ENCODE measurements at places on chromosomes 12 and 14.

- DNase-seq: no peak
Observed at GRCh38 chr12:51071663-51072062, 11.7 kb downstream of the CSRNP2 start.

DNA sequence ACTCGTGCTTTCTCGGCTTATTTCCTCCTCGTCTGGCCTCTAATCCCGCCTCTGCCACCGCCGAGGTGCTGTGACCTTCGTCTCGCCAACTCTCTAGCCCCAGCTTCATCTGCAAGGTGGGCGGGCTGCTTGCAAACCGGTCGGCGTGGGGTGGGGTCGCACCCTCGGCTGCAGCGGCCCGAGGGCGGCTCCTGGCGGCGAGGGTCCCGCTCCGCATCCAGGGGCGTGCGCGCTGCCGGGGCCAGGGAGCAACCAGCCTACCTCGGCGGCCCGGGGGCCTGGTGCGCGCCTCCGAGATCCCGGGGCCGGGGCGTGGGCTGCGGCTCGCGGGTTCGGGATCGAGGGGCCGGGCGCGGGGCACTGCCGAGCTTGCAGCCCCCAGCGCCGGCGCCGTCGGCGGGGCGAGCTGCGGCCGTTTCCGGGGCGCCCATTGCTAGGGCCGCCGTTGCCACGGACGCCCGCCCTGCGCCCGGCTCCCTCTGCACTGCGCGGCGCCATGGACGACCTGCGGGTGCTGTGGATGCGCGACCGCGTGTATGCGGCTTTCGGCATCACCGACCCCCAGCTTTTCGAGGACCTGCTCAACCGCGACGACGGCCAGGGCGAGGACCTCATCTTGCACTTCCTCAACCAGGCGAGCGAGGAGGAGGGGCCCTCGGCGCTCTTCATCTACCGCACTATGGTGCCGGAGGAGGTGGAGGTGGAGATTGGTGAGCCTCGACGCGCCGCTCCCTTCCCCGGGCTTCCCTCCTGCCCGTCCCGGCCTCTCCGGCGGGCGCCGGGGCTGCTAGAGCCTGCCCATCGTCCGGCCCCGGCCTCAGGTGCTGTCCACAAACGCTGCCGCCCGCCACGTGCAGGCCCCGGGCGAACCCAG lies at the start of gene DNAH10:
TSS of gene DNAH10 (plus strand) at position 461 of the 874 bp plus-strand sequence. CDS start at position 497, 36 bp downstream.
- no peak for DNase-seq

GRCh38 chr14:81511111-81511904 lies 22.3 kb downstream of the SEL1L start:
- no peak for DNase-seq

DNA sequence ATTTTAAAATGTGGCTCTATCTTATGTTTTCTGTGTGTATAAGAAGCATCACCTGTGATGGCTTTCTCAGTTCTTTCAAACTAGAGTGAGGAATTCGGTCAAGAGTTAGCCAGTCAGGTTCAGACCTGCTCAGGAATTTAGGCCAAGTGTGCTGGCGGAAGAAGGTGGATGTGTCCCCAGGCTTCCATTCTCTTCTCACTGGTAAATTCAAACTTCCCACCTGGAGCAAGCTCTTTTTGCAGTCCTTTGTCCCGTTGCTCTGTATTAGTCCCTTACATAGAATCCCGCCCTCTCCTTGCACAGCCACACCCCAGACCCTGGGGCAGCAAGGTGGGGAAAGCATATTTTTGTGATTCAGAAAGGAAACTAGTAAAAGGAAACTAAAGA lies 124.7 kb upstream of the PWP1 start:
- no peak for DNase-seq

GRCh38 chr12:53941187-53941586 lies 2.6 kb downstream of the HOXC13 start:
- no peak for DNase-seq

GRCh38 chr12:49483619-49484018 lies 55.2 kb upstream of the KCNH3 start:
- DNase-seq: no peak

DNA sequence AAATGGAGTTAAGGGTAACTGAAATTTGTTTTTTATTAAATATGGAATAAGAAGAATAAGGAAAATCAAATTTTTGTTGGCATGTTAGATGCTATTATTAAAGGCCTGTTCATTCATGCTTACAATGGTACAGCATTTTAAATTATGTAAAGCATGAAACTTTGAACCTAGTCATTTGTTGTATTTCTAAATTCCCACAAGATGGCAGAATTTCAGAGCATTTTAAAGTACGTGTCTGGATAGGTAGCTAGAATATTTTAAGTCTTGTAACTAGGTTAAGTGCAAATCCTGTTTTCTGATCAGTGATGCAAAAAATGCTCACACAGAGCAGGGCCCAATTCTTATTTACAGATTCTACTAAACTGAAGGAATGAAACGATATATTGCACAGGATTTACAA lies 585.6 kb upstream of the MIS18BP1 start:
- DNase-seq: no peak

DNA sequence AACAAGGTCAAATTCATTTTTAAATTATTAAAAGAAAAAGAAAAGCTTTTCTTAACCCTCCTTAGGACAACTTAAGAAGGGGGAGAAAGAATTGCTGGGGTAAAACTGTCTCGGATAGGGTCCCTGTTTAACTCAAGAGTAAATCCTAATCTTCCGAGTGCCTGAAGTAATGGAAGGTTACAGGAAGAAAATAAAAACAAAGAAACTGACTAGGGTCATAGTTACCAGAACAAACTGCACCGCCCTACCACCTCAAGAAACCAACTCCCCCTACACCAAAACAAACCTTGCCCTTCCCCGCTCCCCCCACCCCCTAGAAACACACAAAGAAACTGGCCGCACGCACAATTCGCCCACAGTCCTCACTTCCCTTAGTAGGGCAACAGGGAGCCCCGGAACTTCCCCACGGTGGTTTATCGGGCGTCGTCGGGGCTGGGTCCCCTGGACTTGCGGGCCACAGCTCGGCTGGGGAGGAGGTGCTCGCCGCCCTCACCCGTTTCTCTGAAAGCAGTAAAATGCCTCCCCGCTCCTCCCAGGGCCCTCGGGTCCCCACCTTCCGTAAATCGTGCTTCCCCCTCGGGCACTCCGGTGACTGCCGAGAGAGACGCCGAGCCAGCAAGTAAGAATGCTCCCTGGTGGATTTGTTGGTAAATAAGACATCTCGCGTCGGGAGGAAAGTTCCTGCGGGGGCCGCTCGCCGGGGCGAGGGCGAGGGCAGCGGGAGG lies 2.4 kb downstream of the SINHCAF start:
- DNase-seq: no peak

- DNase-seq: no peak
Observed at GRCh38 chr14:23633160-23633701, 2.9 kb upstream of the DHRS2 start.

GRCh38 chr12:33639975-33640374 lies 200.4 kb upstream of the SYT10 start:
- no peak for DNase-seq

- DNase-seq: no peak
Observed at GRCh38 chr12:14956024-14956891, 5.1 kb downstream of the ARHGDIB start.

GRCh38 chr12:101695706-101696105 lies 1.7 kb upstream of the CHPT1 start:
- DNase-seq: no peak

DNA sequence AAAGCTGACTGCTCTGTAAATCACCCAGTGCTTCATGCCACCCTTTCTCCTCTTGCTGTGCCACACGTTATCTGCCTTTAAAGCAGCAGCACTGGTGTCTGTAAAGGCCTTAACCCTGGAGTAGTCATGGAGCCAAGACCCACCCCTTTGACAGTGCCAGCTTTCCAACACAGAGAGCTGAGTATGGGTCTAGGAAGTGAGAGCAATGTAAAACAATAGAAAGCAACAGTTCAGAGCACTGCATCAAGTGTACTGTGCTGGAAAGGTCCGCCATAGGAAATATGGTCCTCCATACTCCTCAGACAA lies 139.5 kb downstream of the DAD1 start:
- DNase-seq: no peak

- DNase-seq: no peak
Observed at GRCh38 chr12:49017891-49018260, 700 bp downstream of the PRKAG1 start.

DNA sequence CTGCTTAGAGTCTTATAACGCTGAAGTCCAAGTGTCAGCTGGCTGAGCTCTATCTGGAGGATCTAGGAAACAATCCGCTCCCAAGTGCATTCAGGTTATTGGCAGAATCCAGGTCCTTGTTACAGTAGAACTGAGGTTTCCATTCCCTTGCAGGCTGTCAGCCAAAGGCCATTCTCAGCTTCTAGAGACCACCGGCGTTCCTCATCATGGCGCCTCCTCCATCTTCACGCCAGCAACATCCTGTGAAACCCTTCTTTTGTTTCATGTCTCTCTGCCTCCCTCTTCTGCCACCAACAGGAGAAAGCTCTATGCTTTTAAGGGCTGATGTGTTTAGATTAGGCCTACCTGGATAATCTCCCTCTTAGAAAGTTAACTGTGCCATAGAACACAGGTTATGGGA lies 133.0 kb upstream of the RASSF8 start:
- no peak for DNase-seq

DNA sequence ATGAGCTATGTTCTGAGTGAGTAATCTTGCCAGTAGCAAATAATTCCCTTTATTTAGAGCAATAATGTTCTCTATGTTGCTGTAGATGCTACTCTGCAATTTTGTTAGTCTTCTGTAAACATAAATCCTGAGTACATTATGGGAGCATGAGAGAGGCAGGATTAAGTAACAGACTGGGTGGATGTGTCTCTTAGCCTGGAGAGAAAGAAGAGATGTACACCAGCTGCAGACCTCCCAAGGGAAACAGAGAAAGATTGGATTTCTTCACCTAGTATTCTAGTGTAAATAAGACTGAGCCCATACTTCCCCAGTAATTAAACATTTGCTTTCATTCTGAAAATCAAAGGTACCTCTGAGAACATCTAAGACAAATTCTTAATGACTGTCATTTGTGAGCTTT lies 564.0 kb downstream of the TRHDE start:
- DNase-seq: no peak

DNA sequence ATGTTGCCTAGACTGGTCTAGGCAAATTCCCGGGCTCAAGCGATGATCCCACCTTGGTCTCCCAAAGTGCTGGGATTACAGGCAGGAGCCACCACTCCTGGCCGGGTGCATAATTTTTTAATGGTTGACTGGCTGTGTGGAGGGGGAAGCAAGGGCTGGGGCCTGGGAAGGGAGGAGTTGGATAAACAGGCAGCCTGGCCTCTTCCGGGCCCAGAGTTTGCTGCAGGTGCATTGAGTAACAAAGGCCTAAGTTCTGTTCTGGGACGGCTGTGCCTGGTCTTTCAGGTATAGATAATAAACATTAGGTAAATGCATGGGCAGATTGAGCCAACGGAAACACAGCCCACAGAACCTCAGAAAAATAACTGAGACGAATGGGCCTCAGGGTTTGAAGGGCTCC lies 191.3 kb upstream of the TBX3 start:
- no peak for DNase-seq

GRCh38 chr12:108468196-108468968 lies 46.7 kb upstream of the FICD start:
- DNase-seq: no peak

DNA sequence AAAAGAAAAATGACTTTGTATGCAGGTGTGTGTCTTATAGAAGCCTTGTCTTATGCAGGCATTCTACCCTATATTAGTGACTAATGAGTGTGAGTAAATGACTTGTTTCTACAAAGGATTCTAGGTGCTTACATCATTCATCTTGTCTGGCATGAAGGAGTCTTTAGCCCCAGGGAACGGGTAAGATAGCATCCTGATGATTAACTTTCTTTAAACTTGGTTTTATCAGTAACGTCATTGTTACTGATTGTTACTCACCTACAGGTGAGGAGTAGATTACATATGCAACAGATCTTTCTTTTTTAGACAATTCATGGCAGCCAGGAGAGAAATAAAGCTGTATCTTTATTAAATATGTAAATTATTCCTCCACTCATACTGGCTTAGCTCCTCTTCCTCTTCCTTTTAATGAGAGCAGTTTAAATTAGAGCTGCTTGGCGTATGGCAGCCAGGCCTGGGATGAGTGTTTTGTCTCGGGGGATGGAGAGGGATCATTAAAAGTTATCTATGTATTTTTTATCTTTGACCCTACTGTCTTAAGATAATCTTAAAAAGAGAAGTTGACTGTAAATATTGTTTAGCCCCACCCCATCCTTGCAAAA lies 57.2 kb upstream of the ATP2A2 start:
- no peak for DNase-seq

GRCh38 chr12:98085046-98085755 lies 430.2 kb upstream of the TMPO start:
- DNase-seq: no peak

- no peak for DNase-seq
Observed at GRCh38 chr12:45331552-45331951, 115.7 kb downstream of the ANO6 start.

DNA sequence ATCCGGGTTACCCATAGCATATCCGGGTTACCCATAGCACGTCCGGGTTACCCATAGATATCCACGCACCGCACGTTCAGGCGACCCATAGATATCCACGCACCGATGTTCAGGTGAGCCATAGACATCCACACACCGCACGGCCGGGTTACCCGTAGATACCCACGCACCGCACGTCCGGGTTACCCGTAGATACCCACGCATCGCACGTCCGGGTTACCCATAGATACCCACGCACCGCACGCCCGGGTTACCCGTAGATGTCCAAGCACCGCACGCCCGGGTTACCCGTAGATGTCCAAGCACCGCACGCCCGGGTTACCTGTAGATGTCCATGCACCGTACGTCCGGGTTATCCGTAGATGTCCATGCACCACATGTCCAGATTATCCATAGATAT lies 60.3 kb upstream of the SYT1 start:
- DNase-seq: no peak

- DNase-seq: no peak
Observed at GRCh38 chr12:112900298-112901145, 6.2 kb upstream of the OAS1 start.

GRCh38 chr12:56333197-56333678 lies 562 bp downstream of the PAN2 start:
- DNase-seq: no peak

GRCh38 chr14:78028471-78028870 lies 141.7 kb upstream of the NRXN3 start:
- DNase-seq: no peak

DNA sequence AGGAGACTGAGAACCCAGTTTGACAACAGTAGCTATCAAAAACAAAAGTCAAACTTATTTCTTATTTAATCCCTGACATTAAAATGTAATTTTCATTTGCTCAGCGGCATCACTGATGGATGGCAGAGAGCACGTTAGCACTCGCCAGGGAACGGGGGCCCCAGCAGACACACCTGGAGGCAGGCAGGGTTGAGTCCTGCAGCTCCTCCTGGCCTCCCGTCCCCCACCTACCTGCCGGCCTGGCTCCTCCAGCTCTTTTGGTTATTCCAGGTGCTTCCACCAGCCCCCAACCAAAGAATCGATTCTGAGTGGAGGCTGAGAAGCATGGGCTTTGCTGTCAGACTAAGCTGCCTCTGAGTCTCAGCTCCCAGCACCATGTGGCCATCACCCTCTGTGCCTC lies 113.6 kb downstream of the PHETA1 start:
- DNase-seq: no peak

- no peak for DNase-seq
Observed at GRCh38 chr14:95527387-95528002, 7.4 kb upstream of the GLRX5 start.
